H54 (cell line): ENCODE measurements at places on chromosomes 7 and 10.

DNA sequence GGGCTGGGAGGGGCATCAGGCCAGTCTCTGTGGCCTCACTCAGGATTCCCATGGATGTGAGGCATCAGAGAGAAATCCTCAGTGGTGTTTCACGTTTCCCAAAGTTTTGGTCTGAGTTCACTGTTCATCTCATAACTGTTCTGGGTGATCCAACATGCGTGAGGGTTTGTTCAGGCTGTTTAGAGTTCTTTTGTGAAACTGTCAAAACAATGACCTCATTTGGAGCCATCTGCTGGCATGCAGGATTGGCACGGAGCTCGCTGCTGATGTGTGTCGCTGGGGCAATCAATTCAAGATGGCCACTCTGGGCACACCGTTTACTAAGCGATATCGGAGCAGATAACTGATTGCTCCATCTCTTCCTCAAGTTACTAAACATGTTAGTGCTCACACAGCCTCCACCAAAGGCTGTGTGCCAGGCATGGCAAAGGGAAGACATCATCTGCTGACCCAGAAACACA lies 365.6 kb downstream of the WDR11 start:
- DNase-seq = no peak

GRCh38 chr10:76778914-76779795 lies 858.5 kb downstream of the KCNMA1 start:
- DNase-seq = no peak

DNA sequence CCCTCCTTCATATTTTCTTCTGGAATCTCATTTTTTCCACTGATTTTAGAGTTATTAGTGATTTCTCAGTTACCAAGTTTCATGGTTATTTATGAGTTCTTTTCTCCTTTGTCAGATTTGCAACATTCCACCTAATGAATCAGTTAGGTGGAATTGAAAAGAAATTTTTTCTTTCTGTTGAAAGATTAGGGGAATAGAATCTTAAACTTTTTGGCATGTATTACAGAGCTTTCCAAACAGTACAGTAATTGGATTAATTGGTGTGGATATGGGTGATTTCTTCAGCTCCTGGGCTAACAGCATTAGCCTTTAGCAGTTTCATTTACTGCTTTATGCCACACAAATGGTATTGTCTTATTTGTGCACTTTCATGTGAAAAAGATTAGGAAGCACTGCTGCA lies 17.0 kb downstream of the STAM start:
- DNase-seq = no peak

GRCh38 chr10:64261676-64262075 lies 740.5 kb downstream of the REEP3 start:
- no peak for DNase-seq

GRCh38 chr7:40859076-40859475 lies 724.3 kb downstream of the SUGCT start:
- no peak for DNase-seq

GRCh38 chr7:14001139-14001538 lies 11.7 kb upstream of the ETV1 start:
- no peak for DNase-seq

- no peak for DNase-seq
These were observed 102.2 kb upstream of the GATA3 start for GRCh38 chr10:7952266-7952665.

GRCh38 chr10:72417971-72418370 lies 63.3 kb upstream of the DNAJB12 start:
- no peak for DNase-seq

DNA sequence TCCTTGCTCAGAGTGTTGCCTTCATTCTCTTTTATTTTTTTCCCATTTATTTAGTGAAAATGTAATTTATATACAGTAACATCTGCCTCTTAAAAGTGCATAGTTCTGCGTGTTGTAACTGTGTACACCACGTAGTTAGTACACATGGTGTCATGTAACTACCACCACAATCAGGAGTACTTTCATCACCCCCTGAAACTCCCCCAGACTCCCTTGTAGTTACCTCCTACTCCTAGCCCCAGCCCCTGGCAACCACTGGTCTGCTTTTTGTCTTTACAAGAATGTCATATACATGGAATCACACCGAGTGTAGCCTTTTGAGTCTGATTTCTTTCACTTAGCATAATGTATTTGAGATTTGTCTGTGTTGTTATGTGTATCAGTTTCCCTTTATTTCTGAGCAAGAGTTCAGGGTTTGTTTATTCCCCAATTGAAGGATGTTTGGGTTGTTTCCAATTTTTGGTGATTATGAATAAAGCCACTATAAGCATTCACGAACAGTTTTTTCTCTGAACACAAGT lies 50.6 kb downstream of the GRK5 start:
- DNase-seq = no peak

DNA sequence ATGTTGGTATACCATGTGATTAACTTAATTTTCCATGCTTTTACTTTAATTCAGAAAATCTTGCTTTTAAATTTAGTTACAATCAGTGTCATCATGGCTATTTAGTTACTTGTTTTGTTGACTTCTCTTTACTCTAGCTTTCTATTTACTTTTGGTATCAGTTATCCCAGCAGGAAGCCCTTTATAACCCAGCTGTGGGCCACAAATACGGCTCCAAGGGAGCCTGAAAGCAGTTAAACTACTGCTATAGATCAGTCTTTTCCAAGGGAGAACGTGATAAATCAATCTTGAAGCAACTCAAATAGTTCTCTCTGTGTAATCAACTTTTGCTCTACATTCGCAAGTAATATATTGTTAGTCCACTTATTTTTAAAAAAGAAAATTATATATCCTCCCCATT lies 287.4 kb downstream of the CACNA2D1 start:
- DNase-seq = no peak

GRCh38 chr7:122949186-122949585 lies 46.3 kb downstream of the TAS2R16 start:
- DNase-seq = no peak

DNA sequence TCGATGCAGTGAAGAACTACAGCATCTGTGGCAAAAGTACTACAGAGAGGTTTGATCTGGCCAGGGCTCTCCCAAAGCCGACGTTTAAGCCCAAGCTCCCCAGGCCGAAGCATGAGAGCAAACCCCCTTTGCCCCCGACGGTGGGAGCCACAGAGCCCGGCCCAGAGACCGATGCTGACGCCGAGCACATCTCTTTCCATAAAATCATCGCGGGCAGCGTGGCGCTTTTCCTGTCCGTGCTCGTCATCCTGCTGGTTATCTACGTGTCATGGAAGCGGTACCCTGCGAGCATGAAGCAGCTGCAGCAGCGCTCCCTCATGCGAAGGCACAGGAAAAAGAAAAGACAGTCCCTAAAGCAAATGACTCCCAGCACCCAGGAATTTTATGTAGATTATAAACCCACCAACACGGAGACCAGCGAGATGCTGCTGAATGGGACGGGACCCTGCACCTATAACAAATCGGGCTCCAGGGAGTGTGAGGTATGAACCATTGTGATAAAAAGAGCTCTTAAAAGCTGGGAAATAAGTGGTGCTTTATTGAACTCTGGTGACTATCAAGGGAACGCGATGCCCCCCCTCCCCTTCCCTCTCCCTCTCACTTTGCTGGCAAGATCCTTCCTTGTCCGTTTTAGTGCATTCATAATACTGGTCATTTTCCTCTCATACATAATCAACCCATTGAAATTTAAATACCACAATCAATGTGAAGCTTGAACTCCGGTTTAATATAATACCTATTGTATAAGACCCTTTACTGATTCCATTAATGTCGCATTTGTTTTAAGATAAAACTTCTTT lies 2.3 kb downstream of the LRRTM3 start:
- DNase-seq = no peak

DNA sequence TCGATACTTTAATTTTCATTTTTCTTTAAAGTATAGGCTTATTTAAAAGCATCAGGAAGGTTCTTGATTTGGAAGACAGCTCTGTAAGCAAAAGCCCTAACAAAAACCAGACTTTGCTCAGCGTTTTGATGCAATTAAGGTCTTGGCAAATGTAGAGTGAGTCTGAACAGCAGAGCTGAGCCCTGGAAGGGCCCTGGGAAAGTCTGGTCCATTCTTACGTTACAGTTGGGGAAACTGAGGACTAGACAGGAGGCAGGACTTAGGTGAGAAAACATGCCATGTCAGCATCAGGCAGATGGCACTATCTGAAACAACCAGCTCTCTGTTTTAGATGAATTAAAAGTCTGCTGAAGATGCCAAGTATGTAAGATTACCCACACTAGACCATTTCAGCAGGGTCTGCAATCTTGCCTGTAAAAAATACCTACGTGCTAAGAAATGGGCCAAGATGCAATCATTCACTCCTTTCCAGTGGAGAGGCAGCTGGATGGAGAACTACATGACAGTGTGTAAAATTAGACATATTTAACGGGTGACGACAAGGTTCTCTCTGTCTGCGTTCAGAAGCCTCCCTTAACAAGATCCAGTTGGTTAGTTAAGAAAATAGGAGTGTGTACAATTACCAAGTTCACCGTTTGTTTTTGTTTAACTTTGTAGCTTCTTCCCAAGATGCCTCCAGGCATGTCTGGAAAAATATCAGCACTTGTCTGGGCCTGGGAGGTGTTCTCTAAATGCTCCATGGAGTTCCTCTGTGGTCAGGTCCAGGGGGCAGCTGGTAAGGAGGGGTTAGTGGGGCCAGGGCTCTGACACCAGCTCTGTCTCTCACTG lies 502.3 kb upstream of the ZMIZ1 start:
- no peak for DNase-seq
